HTR-8/SVneo (cell line): ENCODE measurements at places on chromosomes 2 and 18.

DNA sequence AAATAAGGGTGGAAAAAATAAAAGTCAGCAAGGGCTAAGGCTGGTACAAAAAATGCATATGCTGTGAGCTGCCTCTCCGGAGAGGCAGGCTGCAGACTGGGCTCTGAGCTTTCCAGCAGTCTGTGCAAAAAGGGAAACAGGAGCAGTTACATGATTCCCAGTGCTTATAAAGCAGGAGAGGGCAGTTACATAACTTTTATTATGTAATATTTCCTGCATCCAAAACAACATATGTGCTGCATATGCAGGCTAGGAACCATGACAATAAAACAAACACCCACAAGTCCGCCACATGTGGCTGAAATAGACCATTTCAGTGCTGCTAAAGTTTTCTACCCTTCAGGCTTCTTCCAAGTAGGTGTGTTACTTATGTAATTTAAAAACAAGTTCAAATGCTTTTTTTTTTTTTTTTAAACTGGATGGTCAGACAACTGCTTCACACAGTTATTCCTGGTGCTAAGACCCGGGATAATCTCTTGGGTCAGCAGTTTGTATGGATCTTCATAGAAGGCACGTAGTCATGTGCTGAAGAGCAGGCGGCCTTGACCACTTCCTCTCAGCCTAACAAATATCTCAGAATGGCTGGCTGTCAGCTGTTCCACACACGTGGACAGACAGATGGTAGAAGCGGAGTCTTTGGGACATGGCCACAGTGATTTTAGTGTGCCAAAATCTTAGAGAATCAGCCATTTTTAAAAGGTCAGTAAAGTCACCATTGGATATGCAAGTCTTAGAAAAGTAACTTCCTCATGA, 43.5 kb downstream of the ARMC9 start:
- DNase-seq = no peak

DNA sequence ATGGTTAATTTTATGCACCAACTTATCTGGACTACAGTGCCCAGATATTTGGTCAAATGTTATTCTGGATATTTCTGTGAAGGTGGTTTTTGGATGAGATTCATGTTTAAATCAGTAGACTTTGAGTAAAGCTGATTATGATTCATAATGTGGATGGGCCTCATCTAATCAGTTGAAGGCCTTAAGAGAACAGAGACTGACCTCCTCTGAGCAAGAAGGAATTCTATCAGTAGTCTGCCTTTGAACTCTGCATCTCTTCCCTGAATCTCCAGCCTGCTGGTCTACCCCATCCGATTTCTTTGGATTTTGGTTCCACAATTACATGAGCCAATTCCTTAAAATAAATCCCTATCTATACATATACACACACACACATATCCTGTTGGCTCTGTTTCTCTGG, 82.8 kb upstream of the MAP4K3 start:
- no peak for DNase-seq

DNA sequence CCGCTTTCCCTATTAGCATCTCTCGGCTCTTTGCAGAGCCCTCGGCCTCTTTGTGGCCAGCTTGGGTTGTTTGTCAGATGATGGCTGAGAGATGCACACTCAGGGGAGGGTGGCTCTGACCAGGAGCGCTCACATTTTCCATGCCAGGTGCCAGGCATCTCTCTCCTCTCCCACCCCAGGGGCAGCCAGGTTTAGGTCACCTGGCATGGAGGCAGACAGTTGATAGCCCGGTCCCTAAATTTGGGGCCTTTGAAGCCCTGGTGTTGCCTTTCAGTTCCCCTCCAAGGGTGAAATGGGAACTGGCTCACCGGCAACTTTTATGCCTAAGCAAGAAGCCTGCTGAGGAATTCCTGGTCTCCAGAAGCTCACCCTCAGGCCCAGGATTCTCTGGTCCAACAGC, 19.1 kb downstream of the LBH start:
- no peak for DNase-seq

DNA sequence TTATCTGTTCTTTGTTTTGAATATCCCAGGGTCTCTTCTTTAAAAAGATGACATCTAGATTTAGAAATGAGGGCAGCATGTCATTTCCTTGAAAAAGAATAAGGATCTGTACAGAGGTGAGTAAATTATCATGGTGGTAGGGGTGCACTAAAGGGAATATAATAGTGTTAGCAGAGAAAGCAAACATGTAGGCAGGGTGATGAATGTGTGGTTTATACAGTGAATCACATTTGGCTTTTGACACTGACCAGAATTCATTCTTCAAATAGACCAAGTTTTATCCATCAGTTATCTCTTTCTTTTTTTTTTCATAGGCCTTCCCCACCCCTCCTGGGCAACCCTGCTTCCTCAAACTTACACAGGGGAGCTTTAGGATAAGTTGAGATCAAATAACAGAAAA, 184.5 kb upstream of the LRP1B start:
- no peak for DNase-seq

GRCh38 chr2:119068154-119068725, 90.3 kb downstream of the C1QL2 start:
- DNase-seq = no peak

GRCh38 chr2:146413086-146413610, 1431.7 kb upstream of the ACVR2A start:
- no peak for DNase-seq

DNA sequence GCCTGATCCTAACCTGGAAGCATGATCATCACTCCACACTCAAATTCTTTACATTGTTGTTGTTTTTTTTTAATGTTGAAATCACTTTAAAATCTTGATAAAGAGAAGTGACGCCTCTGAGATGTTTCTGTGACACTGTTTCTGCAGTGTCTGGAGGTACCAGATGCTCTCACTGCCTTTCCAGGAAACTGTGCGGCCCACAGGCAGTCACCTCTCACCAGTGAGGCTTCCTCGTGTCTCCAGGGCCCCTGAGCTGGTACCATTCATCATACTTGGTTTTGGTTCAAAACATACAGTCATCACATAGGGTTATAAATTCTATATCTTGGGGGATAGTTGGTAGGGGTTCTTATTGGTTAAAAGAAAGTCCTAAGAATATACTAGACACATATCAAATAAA, 10.1 kb upstream of the ID2 start:
- DNase-seq = no peak

- DNase-seq = no peak
These were observed 204.2 kb downstream of the BABAM2 start for GRCh38 chr2:28094739-28095138.

DNA sequence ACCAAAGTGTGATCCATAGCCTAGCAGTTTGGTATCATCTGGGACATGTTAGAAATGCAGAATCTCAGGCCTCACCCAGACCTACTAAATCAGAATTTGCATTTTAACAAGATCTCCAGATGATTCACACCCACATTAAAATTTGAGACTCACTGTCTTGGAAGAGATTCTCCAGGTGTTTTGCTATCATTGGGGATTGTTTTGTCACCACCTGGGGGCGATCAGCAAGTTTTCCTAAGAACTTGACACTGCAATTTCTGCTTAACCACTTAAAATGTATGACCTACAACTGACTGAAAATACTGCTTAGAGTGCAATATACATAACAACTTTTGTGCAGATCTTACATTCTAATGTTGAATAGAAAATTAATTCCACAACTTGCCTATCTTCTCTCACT, 18.9 kb upstream of the ITGA4 start:
- DNase-seq = no peak
